ENCODE measurements at places on chromosomes 6 and 20.

GRCh38 chr6:137261761-137262160 is 42.6 kb upstream of the IFNGR1 start:
- peak; percentile 66 for DNase-seq

GRCh38 chr6:134289204-134289575 is 28.7 kb downstream of the SGK1 start:
- peak; percentile 78 for DNase-seq

DNA sequence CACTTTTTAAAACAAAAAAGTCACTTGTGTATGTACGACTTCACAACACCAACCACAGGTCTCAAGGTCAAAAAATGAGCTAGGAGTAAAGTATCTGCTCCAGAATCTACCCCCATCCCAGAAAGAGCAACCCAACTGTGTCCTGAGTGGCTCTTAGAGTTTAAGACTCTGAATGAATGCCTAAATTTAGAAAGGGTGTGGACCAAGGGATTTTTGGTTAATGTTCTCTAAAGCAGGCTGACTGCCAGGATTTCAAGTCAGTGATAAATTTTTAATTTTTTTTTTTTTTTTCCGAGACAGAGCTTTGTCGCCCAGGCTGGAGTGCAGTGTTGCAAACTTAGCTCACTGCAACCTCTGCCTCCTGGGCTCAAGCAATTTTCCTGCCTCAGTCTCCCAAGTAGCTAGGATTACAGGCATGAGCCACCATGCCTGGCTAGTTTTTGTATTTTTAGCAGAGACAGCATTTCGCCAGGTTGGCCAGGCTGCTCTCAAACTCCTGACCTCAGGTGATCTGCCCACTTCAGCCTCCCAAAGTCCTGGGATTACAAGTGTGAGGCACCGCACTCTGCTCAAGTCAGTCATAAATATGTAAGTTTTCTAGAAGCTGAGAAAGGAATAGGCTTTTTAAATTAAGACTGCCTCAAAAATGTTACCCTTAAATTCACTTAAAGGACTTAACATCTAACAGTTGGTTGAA is 20.2 kb downstream of the STAU1 start:
- no peak for DNase-seq

- DNase-seq: peak; percentile 100
These were observed 38.1 kb upstream of the NOX3 start for GRCh38 chr6:155493694-155494143.

DNA sequence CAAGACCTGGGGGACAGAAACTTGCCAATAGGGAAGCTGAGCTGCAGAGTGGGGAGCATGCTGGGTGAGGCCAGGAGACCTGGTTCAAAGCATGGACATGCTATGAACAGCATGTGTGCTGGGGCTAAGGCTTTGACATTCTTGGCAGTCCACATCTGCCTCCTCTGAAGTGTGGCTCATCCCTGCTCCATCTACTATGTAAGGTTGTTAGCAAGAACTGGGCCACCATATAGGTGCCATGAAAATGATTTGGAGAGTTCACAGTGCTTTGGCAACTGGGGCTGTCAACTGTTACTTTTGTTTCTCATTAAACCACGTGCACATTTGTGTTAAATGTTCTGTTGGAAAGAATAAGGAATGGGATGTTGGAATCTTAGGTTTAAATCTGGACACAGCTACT is 311.1 kb downstream of the CDC5L start:
- DNase-seq: no peak

DNA sequence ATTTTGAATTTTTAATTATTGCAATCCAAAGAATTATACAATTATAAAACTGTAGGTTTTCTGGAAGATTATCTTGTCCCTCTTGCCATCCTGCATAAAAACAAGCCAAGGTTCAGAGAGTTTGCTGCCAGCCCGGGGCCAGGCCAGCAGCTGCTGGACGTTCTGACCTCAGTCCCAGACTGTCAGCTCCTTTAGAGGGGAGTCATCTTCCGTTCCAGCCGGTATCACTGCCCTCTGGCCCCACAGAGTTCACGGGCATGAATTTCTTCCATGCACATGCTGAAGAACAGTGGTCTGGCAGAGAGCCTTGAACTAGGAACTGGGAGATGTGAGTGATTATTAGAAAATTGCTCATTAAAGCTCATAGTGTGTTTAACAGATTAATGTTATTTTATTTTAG is 130.4 kb upstream of the QKI start:
- peak; percentile 46 for DNase-seq

- no peak for DNase-seq
These were observed 23.8 kb downstream of the IYD start for GRCh38 chr6:150392452-150393220.

DNA sequence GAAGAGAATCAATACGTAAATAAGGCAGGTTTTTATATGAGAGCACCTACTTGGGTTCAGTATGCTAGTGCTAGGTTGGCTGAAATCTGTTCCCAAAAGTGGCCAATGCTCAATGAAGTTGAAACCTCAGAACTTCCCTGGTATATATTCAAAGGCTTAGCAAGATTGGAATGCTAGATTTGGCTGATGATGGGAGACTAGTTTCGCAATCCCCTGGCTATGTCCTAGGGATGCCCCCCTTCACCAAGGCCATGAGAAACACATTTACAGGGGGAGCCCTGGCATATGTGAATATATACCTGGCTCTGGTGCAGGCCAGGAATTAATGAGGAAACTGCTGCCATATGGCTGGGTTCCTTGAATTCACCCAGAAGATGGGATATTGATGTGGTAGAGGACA is 142.4 kb upstream of the C6orf118 start:
- no peak for DNase-seq

GRCh38 chr6:11179088-11179418 is 53.4 kb downstream of the NEDD9 start:
- no peak for DNase-seq

DNA sequence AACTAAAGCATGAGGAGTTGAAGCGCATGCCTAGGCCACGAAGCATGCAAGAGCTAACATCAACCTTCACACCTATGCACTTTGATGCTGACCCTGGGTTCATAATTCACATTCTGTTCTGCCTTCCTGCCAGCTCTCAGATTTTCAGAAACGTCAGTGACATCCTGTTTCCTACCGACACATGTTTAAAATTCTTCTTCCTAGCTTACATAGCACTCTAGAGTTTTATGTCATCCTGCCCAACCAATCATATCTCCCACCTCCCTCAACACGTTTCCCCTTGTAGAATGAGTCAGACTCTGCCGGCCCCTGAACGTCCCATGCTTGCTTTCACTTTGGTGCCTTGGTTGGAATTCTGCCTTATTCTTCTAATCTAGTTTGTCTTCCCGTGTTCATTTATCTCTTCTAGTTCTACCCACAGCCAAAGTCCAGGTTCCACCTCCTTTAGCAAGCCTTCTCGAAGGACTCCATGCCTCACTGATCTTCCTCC is 97.2 kb upstream of the MAP7 start:
- DNase-seq: peak; percentile 70

DNA sequence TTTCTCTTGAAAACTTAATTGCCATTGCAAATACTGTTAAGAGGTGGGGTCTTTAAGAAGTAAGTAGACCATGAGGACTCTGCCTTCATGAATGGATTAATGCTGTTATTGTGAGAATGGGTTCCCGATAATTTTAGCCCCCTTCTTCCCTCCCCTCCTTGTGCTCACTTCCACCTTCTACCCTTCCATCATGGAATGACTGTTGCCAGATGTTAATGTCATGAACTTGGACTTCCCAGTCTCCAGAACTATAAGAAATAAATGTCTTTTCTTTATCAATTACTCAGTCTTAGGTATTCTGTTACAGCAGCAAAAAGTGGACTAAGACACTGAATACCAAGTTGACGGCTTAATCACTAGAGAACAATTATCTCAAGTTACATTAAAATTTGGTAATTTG is 5.8 kb upstream of the FOXQ1 start:
- DNase-seq: no peak

GRCh38 chr6:117613920-117614560 is 11.7 kb upstream of the GOPC start:
- peak; percentile 50 for DNase-seq
